ENCODE measurements at places on chromosomes 2 and 18.

- DNase-seq, result no peak
Observed at GRCh38 chr18:76399613-76400391, 95.2 kb downstream of the ZNF516 start.

GRCh38 chr2:15142069-15142689 is 419.0 kb downstream of the NBAS start:
- no peak for DNase-seq

DNA sequence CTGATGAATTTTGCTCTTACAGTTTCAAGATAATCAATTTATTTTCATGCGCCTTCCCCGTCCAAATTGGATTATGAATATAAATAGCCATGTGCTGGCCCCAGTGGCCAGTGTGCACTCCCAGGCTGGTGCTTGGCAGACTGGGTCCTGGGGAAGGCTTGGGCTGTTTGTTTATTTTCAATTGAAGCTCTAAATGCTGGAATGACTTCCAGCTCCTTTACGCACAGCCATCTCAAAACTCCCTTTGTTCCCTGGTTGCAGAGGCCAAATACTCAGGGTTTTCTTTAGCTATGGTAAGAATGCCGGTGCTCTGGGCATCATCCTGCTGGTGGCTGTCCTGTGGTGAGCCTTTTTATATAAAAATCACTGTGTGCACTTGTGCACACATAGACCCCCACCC is 131.5 kb downstream of the PRKCE start:
- no peak for DNase-seq

GRCh38 chr2:150859162-150859561 is 371.7 kb upstream of the RND3 start:
- DNase-seq, result no peak

GRCh38 chr2:184644685-184645084 is 46.4 kb downstream of the ZNF804A start:
- no peak for DNase-seq

All from erythroblast (primary cell).